CD8-positive, alpha-beta memory T cell (primary cell): ENCODE measurements at places on chromosomes 4 and X. TPM values are rescaled to one million over a fixed set of nuclear protein-coding genes. Genes with fewer than 3 reads are reported as not detected.

- no peak for DNase-seq
Observed at GRCh38 chr4:107575243-107575642, 144.8 kb downstream of the PAPSS1 start.

GRCh38 chrX:48468693-48469691 lies 1.1 kb downstream of the SLC38A5 start:
- peak; percentile 13 for DNase-seq

Gene MGAT4D
- not detected for total RNA-seq

GRCh38 chr4:69321153-69321729 lies 41.0 kb downstream of the UGT2B28 start:
- no peak for DNase-seq

DNA sequence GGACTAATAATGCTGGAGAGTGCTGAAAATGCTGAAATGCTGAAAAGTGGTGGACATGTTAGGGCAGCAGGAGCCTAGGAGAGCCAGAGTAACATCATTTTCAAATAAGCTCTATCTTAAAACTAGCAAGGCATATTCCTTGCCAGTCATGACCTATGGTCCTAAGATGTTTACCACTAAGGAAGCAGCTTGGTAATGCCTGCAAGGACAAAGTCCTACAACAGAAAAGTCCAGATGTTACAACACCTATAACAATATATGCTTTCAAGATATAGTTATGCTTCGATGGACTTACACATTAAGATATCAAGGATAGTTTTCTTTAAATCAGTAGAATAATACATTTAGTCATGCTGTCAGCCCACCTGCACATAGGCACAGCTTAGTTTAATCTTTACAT lies 4.5 kb upstream of the ADH4 start:
- no peak for DNase-seq

- no peak for DNase-seq
Observed at GRCh38 chrX:15930585-15930984, 76.0 kb upstream of the AP1S2 start.

- DNase-seq, result no peak
Observed at GRCh38 chr4:66000510-66001117, 330.3 kb upstream of the EPHA5 start.

GRCh38 chr4:25654031-25654970 lies 1.4 kb upstream of the SLC34A2 start:
- DNase-seq, result no peak

Gene MAGIX
- 1.4 TPM for total RNA-seq

DNA sequence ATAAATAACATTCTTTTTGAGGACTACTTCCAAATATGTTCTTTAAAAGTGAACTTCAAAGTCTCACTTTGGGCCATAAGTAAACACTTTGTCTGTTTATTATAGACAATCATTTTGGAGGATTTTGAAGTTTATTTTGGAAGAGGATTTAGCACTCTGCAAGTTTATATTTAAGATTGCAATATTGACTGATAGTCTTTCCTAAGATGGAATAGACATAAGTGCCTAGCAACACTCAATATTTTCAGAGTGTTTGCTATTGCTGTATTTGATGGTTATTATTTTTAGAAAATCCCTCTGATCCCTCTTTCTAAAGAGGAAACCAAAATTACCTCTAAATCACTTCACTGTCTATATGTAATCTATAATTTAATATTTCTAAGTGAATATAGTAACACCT lies 42.8 kb upstream of the MAD2L1 start:
- DNase-seq, result no peak
